ENCODE measurements at places on chromosomes 3 and 15.

- peak; percentile 56 for DNase-seq
Observed at GRCh38 chr3:196643201-196643749, 3.8 kb downstream of the NRROS start.

DNA sequence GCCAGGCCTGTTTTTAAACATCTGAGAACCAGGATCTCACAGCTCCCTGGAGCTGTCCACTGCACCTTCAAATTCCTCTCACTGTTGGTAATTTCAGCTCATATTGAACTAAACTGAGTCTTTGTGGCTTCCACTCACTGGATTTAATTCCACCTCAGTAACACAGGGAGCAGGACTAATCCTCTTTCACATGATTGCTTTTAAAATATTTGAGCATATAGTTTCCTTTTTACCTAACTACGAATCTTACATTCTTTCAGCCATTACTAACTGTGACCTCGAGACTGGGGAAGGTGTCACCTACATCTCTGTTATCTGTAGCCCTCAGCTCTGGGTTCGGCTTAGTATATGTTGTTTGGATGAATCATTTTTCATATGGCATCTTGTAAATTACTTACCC lies 194.3 kb upstream of the C2CD4B start:
- DNase-seq: no peak

GRCh38 chr15:100172356-100173024 lies 169.3 kb downstream of the ADAMTS17 start:
- no peak for DNase-seq

GRCh38 chr3:191982481-191982880 lies 521.5 kb downstream of the PYDC2 start:
- no peak for DNase-seq

DNA sequence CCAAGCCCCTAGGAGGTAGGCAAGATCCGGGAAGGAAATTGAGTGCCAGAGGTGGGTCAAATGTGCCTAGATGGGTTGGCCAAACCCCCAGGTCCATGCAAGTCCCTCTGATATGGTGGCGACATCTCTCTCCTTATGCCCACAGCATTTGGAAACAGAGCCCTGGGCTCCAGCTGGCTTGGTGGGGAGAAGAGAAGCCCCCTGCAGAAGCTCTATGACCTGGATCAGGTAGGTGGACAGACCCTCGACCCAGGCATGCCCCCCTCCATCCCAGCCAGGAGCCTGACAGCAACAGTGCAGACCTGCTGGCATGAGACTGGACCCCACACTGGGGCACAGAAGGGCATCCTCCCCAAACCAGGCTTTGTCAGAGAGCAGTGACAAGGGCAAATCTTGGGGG lies 12.2 kb downstream of the CHST13 start:
- DNase-seq: no peak

DNA sequence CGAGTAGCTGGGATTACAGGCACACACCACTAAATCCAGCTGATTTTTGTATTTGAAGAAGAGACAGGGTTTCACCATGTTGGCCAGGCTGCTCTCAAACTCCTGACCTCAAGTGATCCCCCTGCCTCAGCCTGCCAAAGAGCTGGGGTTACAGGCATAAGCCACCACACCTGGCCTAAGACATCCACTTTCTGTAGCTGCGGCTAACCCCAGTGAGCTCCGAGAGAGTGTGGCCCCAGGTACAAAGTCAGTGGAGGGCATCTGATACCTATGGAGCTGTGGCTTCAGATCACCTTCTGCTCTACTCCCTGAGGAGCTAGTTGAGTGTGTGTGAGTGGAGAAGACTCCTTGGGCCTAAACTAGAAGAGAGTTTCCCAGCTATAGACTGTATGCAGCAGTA lies 189.3 kb upstream of the TSC22D2 start:
- no peak for DNase-seq

GRCh38 chr3:86245360-86245759 lies 745.6 kb downstream of the VGLL3 start:
- no peak for DNase-seq

- DNase-seq: no peak
Observed at GRCh38 chr3:114496874-114497273, 203.0 kb downstream of the TIGIT start.

GRCh38 chr3:188244395-188244861 lies 90.5 kb downstream of the LPP start:
- no peak for DNase-seq

- DNase-seq: no peak
Observed at GRCh38 chr15:52960283-52960682, 170.1 kb upstream of the ONECUT1 start.

DNA sequence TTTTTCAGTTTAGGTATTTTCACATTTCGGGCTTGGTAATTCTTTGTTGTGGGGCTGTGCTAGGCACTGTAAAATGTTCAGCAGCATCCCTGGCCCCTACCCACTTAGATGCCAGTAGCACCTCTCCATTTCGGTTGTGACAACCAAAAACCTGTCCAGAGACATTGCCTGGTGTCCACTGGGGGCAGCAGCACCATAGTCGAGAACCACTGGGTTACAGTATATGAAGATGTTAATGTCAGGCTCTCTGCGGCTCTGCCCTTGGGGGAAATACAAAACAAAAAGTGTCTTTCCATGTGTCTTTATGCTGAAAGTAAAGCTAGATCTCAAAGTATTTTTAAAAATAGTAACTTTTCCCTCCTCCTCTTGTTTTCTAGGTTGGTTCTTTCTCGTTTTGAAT lies 177.2 kb downstream of the ITPR1 start:
- no peak for DNase-seq

- DNase-seq: no peak
Observed at GRCh38 chr3:90091549-90091948, 984.1 kb downstream of the EPHA3 start.

DNA sequence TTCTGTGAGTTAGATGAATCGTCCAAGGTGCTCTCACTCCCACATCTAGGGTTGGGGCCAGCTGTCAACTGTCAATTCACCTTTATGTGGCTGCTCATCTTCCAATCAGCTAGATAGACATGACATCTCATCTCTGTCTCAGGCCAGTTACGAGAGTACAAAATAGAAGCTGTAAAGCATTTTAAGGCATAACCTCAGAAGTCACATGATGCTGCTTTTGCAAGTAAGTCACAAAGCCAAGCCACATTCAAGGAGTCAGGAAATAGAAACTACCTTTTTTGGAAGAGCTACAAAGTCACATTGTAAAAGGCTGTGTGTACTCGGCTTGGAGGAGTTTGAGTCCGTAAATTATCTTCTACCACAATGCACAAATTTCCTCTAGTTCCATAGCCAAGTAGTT lies 5.1 kb upstream of the CCR1 start:
- DNase-seq: peak; percentile 56
